ENCODE measurements at places on chromosomes 2 and 18.
A peak's percentile ranks its signal among the peaks of the same experiment; 100 is the strongest.

GRCh38 chr2:37449761-37450296, 105.4 kb downstream of the QPCT start:
- H3K36me3 ChIP-seq: no peaks in the 10 kb centered on the region
- H3K27ac ChIP-seq: no peak overlapping the region
- no peaks in the 10 kb centered on the region for H3K27me3 ChIP-seq
- no peak overlapping the region for H3K4me3 ChIP-seq
- DNase-seq: no peak

- no peak overlapping the region for H3K4me3 ChIP-seq
- H3K27ac ChIP-seq: peak overlapping the region; percentile 21
- no peak for DNase-seq
- no peaks in the 10 kb centered on the region for H3K36me3 ChIP-seq
Measured at GRCh38 chr2:18484625-18485024, 75.8 kb downstream of the RDH14 start.

- H3K27me3 ChIP-seq: no peaks in the 10 kb centered on the region
- H3K4me1 ChIP-seq: no peaks in the 10 kb centered on the region
- H3K36me3 ChIP-seq: no peaks in the 10 kb centered on the region
Measured at GRCh38 chr2:84539729-84540128, 23.4 kb downstream of the DNAH6 start.

GRCh38 chr18:75211953-75212750, 1.6 kb downstream of the TSHZ1 start:
- H3K27me3 ChIP-seq: no peaks in the 10 kb centered on the region
- peaks cover 63% of the 10 kb centered on the region for H3K4me1 ChIP-seq
- DNase-seq: peak; percentile 91
- H3K36me3 ChIP-seq: no peaks in the 10 kb centered on the region

DNA sequence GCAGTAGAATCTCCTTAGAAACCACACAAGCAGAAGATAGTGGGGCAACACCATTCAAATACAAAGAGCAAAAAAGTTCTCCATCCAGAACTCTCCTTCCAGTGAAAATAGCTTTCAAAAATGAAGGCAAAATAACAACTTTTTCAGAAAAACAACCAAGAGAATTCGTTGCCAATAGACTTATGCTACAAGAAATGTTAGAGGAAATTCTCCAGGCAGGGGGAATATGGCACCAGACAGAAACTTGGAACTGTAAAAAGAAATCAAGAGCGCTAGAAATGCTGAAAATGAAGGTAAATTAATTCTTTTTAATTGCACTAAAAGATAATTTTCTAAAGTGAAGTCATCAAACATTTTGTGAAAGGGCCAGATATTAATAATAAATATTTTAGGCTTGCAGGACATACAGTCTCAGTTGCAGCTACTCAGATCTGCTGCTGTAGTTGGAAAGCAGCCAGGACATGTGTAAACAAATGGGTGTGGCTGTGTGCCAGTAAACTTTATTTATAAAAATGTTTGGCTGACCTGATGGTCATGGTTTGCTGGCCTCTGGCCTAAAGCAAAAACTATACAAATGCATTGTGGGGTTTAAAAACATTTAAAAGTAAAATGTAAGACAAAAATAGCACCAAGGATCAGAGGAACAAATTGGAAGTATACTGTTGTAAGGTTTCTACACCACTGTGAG, 73.7 kb upstream of the TGFA start:
- no peak overlapping the region for H3K4me3 ChIP-seq
- no peak for DNase-seq
- no peaks in the 10 kb centered on the region for H3K36me3 ChIP-seq
- H3K27ac ChIP-seq: no peak overlapping the region

GRCh38 chr2:28287256-28287915, 105.3 kb upstream of the FOSL2 start:
- no peak for DNase-seq
- H3K4me1 ChIP-seq: peaks cover 15% of the 10 kb centered on the region
- H3K27ac ChIP-seq: no peak overlapping the region

DNA sequence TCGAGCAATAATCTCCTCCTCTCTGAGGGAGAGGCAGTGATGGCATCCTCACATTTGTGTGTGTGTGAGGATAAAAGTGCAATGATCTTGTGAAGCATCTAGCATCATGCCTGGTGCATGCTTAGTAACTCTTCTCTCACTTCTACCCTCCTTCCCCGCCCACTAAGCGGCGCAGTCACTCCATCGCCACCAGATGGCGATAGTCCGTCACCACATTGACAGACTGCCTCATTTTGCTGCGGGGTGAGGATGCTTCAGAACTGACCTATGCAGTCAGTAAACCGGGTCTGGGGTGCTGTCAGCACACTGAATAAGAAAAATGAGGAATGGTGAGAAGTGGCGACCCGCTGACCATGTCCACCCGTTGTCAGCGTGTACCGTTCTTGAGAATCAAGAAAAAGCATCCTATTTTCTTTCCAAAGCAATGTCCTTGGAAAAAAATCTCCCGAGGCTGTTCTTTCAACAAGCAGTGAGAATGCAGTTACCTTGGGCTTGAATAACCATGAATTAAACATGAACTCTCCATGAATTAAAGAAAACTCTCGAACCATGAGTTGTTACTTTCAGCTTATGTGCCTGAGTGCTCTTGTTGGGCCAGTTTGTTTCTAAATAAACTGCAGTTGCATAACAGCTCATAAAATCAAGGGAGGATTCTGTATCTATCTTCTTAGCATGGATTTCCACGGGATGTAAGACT, 37.3 kb upstream of the TMEM177 start:
- no peak overlapping the region for H3K27ac ChIP-seq
- H3K36me3 ChIP-seq: no peaks in the 10 kb centered on the region
- peaks cover 9% of the 10 kb centered on the region for H3K27me3 ChIP-seq

- no peak overlapping the region for H3K4me3 ChIP-seq
- no peaks in the 10 kb centered on the region for H3K27me3 ChIP-seq
- H3K27ac ChIP-seq: no peak overlapping the region
- H3K36me3 ChIP-seq: peaks cover 68% of the 10 kb centered on the region
- no peak for DNase-seq
Measured at GRCh38 chr2:203441463-203441862, 93.6 kb downstream of the RAPH1 start.

DNA sequence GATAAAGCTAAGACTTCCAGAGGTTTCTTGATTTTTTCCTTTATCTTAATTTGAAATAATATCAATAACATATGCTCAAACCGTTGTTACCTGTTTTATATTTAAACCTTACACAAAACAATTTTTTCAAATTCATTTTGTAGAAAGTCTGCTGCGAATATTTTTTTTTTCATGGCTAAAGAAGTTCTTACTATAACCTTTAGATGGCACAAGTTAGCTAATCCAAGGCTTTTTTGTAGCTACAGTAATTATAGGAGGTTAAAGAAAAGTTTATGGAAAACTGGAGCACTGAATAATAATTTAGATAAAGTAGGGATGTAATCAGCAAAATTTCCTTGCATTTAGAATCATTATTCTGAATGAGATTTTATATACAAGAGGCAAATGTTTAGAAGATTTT, 78.0 kb upstream of the PNPT1 start:
- no peaks in the 10 kb centered on the region for H3K4me1 ChIP-seq
- DNase-seq: no peak
- H3K36me3 ChIP-seq: no peaks in the 10 kb centered on the region
- no peak overlapping the region for H3K4me3 ChIP-seq

- H3K27ac ChIP-seq: no peak overlapping the region
- H3K27me3 ChIP-seq: no peaks in the 10 kb centered on the region
- H3K4me3 ChIP-seq: no peak overlapping the region
- no peak for DNase-seq
- H3K36me3 ChIP-seq: no peaks in the 10 kb centered on the region
- no peaks in the 10 kb centered on the region for H3K4me1 ChIP-seq
Measured at GRCh38 chr2:158781353-158781961, 13.7 kb upstream of the DAPL1 start.

- H3K4me1 ChIP-seq: peaks cover 13% of the 10 kb centered on the region
- no peaks in the 10 kb centered on the region for H3K27me3 ChIP-seq
- DNase-seq: no peak
- H3K4me3 ChIP-seq: no peak overlapping the region
Measured at GRCh38 chr2:188320861-188321260, 29.2 kb downstream of the GULP1 start.

- no peaks in the 10 kb centered on the region for H3K36me3 ChIP-seq
- no peaks in the 10 kb centered on the region for H3K27me3 ChIP-seq
- H3K4me1 ChIP-seq: peaks cover 50% of the 10 kb centered on the region
- DNase-seq: peak; percentile 93
- H3K4me3 ChIP-seq: peak within 1 kb of the TSS; percentile 53
Measured at GRCh38 chr2:136117909-136118818, at the start of gene CXCR4. Gene CXCR4, minus strand, starts transcription at chr2:136118149. Its CDS starts 89 bp downstream, at chr2:136118060.

- no peaks in the 10 kb centered on the region for H3K27me3 ChIP-seq
- no peaks in the 10 kb centered on the region for H3K36me3 ChIP-seq
- no peak overlapping the region for H3K27ac ChIP-seq
- DNase-seq: no peak
Measured at GRCh38 chr2:240427729-240428128, 7.7 kb upstream of the GPC1 start.

DNA sequence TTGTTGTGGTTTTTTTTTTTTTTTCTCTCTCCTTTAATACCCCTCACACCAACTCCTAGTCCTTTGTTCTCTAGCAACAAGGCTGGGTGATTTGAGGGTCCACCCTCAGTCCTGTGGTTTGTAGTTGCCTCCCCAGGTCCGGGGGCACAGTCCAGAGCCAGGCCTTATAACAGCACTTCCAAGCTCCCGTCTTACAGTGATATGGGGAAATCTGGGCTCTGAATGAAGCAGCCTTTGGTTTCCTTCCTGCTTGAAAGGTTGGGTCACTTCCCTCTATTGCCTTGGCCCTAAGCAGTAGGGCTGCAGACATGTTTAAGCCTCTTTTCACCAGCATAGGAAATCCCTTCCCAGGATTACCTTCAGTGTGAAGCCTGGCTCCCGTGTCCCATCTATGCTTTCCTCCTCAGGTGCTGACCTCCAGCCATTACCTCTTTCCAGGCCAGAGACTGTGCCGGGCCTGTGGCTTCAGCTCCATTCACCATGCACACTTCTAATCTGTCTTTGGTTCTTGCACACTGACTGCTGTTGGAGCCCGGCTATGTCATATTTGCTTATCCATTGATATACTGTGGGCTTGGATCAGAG, 21.2 kb upstream of the NTSR2 start:
- peaks cover 26% of the 10 kb centered on the region for H3K4me1 ChIP-seq
- no peak overlapping the region for H3K4me3 ChIP-seq
- H3K27ac ChIP-seq: no peak overlapping the region
- no peaks in the 10 kb centered on the region for H3K36me3 ChIP-seq
- DNase-seq: no peak
- no peaks in the 10 kb centered on the region for H3K27me3 ChIP-seq

- peak overlapping the region; percentile 65 for H3K27ac ChIP-seq
- no peak overlapping the region for H3K4me3 ChIP-seq
- peaks cover 33% of the 10 kb centered on the region for H3K4me1 ChIP-seq
Measured at GRCh38 chr2:174023591-174024523, 58.7 kb upstream of the SP3 start.

GRCh38 chr2:215283221-215283620, 28.6 kb upstream of the ATIC start:
- no peak overlapping the region for H3K4me3 ChIP-seq
- no peaks in the 10 kb centered on the region for H3K27me3 ChIP-seq
- no peaks in the 10 kb centered on the region for H3K36me3 ChIP-seq
- no peaks in the 10 kb centered on the region for H3K4me1 ChIP-seq

- H3K27ac ChIP-seq: no peak overlapping the region
- H3K27me3 ChIP-seq: no peaks in the 10 kb centered on the region
- peaks cover 15% of the 10 kb centered on the region for H3K4me1 ChIP-seq
- DNase-seq: no peak
Measured at GRCh38 chr2:147081831-147082230, 763.0 kb upstream of the ACVR2A start.

DNA sequence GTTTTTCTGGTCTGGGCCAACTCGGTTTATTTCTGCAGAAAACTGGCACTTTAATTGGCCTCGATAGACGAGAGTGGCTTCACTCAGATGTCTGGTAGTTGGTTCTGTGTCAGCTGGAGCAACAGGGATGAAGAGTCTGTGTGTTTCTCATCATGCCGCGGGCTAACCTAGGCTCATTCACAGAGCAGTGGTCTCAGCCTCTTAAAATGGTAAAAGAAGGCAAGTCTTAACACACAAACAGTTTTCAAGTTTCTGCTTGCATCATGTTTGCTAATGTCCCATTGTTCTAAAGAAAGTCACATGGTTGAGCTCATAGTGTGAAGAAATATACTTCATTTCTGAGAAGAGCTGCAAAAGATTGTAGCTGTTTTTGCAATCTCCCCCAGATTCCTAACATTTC, 37.5 kb upstream of the ANXA4 start:
- DNase-seq: no peak
- H3K4me1 ChIP-seq: no peaks in the 10 kb centered on the region
- no peak overlapping the region for H3K4me3 ChIP-seq
- no peaks in the 10 kb centered on the region for H3K36me3 ChIP-seq

DNA sequence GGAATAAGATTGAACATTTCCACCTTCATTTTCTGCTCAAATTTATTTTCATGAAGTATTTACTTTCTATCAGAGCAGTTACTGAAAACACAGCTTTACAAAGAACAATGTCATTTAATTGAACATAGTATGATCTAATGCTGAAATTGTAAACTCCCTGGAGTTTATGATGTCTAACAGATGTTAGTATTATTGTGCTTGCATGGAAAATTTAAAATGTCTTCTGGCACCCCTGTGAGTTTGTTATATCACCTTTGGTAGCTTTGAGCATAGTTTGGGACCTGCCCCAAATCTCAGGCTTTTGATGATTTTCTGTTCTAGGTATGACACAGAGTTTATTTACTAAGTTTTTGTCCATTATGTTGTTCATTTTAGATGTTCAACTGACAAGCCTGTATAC, 28.1 kb downstream of the FAM171B start:
- no peak overlapping the region for H3K27ac ChIP-seq

DNA sequence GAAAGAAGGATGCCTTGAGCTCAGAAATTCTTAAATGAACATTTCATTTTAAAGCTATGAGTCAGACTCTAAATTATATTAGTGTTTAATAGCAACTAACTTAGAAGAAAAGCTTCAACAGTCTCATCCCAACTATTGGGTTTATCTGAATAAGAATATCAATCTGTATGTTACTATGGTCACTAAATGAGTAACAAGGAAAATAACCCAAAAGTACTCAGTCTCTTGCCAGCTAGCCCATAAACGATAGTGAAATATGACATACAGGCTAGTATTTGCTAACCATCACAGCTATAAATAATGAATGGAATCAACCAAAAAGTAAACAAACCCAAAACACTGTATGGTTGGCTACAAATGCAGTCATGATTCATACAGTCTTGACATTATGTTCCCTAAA, 174.9 kb downstream of the RAB3GAP1 start:
- no peak for DNase-seq
- no peaks in the 10 kb centered on the region for H3K4me1 ChIP-seq
- no peaks in the 10 kb centered on the region for H3K36me3 ChIP-seq

Measured in esophagus muscularis mucosa (tissue), 4 donors.